ENCODE measurements at places on chromosomes 16 and 17.

DNA sequence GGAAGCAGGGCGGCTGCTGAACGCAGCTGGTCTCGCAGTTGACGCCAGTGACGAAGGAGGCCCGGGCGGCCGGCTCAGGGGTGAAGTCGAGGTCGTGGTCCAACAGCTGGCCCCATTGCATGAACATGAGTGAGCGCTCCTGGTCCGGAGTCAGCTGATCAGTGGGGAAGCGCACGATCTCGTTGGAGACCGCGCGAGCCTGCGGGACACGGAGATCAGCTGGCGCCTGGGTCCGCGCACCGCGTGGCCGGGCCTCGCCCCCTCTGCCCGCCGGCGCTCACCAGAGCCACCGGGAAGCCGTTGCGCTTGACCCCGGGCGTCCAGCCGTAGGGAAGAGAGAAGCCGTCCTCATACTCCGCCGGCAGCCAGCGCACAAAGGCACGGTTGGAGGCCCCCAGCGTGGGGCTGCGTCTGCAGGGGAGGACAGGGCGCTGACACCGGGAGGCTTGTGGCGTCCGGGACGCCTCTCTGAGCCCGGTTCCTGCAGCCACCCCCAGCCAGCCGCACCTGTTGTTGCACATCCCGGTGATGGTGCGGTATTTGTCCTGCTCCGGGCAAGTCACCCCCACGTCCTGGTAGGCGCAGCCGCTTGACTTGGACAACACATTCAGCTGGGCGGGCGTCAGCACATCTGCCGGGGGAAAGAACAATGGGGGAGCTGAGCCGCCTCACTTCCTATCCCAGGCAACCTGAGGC is 1.6 kb downstream of the MPO start:
- DNase-seq: no peak

GRCh38 chr16:70460737-70461261 is 6.4 kb downstream of the FCSK start:
- no peak for DNase-seq

- no peak for DNase-seq
These were observed 804 bp downstream of the BORCS6 start for GRCh38 chr17:8189041-8189710.

- peak; percentile 7 for DNase-seq
These were observed 56.0 kb downstream of the TNFRSF13B start for GRCh38 chr17:16915752-16916556.

DNA sequence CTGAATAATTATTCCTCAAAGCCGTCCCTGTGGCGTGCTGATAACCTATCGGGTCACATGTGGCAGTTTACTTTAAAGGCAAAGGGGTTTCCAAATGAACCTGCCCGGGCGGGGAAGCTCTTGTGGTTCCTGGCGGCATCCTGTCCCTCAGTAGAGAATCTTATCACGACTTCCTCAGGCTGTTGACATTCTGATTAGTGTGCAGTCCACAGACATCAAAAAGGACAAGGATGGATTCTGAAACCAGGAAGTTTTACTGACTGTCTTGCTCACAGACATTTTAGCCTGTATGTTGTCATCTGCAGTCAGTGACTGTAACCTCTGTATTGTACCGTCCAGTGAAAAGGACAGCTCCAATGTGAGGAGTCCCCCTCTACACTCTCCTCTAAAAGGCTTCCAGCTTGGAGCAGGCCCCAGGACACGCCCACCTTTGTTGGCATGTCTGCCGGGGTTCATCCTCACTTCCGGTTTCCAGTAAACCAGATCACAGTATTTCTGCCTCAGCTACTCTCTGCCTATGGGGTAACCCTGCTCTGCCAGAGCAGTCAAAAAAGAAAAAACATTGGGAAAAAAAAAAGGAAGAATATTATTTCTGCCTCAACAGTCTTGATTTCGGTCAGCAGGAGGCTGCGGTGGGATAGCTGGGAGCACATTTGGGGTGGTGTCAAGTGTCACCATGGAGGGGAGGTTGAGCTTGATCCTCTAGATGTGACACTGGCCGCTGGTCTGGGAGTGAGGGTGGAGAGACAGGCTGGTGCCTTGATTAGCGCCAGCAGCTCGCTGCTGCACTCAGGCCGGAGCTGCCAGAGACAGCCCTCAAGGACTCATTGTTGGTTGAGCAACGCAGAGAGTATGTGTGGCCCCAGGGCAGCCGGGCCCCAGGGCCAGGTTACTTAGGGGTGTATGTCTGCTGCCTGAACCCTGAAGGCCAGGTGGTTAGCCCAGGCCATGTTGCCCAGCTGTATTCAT is 89.0 kb upstream of the DNAH17 start:
- no peak for DNase-seq

- DNase-seq: no peak
These were observed 51.3 kb upstream of the FBXO47 start for GRCh38 chr17:39018267-39019134.

DNA sequence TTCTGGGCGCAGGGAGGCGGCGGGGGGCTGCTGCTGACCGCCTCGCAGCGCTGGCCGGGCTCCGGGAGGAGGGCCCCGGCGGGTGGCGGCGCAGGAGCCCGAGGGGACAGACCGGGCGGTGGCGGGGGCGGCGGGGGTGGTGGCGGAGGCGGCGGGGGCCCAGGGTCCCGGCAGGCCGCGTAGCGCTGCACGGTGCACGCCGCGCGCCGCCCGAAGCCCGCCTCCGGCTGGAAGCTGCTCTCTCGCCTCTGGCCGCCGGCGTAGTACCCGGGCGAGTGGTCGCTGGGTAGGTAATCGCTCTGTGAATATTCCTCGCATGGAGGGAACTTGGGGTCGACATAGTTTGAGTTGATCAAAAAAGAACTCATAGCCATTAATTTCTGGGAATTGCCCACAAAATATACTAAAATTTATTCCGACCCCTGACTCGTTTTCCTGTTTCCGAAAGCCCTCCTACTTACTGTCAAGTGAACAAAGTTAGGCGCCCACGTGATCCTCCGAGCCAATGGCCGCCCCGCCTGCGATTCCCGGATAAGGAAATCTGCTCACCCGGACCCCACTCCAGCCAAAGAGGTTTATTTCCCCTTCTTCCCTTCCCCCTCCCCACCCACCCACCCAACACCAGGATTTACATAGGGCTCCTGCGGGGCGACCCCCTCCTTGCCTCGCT is at the start of gene HOXB4:
Gene HOXB4, minus strand, starts transcription at position 405 of the 670 bp plus-strand sequence. Its CDS starts 31 bp downstream, at position 374.
- peak; percentile 35 for DNase-seq
